ENCODE measurements at places on chromosomes 5 and 9.

DNA sequence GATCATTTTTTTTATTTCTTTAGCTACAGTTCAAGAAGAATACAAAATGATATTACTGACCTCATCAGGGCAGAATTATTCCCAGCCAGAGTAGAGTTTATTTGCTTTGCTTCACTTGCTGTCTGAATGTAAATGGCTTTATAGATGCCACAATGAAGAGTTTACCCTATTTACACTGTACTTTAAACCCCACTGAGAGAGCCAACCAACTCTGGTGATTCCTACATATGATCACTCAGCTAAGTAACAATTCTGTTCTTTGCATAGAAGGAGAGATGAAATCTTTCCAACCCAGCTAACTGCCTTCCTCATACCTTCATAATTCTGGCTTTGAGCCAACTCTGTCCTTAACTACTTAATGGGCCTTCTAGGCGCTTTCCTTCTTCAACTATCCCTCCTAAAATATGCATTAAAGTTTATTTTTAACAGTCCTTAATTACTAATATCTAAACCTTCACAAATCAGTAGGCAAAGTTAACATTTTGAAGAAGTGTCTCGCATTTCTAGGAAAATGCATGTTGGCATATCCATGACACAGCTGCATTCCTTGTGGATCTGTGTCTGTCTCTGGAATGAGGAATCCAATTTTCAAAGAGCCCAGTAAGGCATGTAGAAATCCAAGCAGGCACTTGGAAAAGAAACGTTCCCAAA is 284.8 kb upstream of the GRAMD2B start:
- DNase-seq: no peak

GRCh38 chr5:16505140-16505891 is 39.7 kb upstream of the ZNF622 start:
- DNase-seq: no peak

DNA sequence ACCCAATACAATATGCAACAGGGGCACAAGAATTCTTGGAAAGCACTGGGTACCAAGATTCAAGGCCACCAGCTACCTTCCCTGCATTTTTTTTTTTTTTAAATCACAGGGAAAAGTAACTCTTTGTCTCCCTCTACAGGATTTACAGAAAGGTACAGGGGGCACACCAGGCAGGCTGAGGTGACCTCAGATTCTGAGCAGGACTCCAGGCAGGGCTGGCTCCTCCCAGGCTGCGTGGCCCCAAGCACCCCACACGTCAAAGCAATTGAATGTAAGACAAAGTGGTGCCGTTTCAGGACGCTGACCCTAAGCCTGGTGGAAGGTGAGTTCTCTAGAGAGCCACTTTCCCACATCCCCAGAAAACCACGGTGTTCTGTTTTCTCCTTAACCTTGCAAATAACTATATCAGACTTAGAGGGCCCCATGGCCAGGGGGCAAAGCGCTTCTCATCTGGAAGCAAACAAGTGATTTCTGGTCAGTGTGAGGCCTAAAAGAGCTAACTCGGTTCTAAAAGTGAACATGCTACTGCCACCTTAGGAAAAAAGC is 222.6 kb downstream of the ROR2 start:
- no peak for DNase-seq

DNA sequence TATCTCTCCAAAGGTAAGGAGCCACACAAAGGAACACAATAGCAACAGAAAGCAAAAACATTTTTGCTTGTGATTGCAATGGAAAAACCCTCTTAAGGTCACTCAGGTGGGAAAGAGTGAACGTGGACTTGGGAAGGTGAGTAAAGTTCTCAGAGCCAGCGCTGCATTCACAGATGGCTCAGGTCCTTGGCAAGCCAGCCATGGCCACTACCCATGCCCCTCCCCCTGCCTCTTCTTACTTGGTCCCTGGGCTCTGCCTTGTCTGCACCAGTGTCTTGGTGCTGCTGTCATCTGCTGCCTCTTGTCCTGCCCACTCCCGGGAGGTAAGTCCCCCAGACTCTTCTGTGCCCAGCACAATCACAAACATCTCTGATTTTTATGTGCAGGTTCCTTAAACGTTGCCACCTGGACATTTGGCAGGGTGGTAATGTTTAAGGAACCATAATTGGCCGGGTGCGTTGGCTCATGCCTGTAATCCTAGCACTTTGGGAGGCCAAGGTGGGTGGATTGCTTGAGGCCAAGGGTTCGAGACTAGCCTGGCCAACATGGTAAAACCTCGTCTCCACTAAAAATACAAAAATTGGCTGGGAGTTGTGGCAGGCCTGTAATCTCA is 74.6 kb downstream of the FEM1C start:
- no peak for DNase-seq

DNA sequence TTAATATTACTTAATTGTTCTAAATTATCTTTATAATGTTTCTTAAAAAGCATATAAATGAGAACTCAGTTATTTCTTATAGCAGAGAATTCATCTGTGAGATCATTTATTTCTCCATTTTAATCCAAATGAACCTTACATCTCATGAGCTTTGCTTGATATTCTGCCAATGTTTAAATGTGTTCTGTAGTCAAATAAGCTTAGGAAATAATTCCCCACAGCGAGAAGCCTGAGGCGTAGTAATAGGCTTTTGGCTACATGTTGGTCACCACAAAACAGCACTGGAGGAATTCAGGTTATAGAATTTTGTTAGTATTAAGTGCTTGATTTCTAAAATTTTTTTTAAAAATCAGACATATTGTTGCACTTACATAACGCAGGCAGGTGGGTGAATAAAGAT is 585.3 kb upstream of the RORB start:
- DNase-seq: no peak

- DNase-seq: no peak
Measured at GRCh38 chr9:1294641-1295258, 244.6 kb downstream of the DMRT2 start.

DNA sequence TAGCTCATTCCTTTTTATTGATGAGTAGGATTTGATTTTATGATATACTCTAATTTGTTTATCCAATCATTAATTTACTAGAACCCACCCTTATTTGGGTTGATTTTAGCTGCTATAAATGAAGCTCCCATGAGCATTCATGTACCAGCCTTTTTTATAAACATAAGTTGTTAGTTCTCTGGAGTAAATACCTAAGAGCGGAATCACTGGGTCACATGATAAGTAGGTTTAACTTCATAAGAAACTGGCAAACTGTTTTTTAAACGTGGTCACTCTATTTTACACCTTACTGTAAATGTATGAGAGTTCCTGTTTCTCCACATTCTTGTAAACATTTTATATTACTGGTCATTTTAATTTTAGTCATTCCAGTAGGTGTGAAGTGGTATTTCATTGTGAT is 364.6 kb downstream of the NPR3 start:
- DNase-seq: no peak

DNA sequence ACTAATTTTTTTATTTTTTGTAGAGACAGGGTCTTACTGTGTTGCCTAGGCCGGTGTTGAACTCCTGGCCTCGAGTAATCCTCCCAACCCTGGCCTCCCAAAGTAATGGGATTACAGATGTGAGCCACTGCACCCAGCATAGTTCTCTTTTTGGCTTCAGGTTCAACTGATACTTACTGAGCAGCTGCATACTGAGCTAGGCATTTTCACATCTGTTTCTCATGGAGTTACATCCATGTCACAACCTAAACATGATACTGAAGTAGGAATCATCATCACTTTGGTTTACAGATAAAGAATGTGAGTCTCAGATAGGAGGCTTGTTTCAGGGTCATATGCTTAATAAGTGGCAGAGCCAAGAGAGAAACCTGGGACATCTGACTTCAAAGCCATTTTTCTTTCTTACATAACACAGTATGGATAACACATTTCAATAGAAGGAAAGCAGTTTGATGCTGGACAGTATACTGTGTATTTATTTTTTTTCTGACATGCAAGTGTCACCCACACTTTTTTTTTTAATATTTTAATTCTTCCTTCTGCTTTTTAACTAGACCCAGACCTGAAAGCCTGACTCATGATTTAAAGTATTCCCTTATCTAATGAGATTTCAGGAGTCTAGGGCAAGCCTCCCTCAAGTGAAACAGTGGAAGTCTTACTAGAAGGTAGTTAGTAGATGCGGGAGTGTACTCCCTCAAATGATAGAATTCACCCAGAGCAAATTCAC is 90.8 kb downstream of the HACD4 start:
- no peak for DNase-seq
